Kidney epithelial cell (primary cell): ENCODE measurements at places on chromosomes 5 and 9. TPM values are rescaled to one million over a fixed set of nuclear protein-coding genes. Genes with fewer than 3 reads are reported as not detected.

The DAB2 gene
- 12.6 and 14.6 TPM in 2 replicates for total RNA-seq

DNA sequence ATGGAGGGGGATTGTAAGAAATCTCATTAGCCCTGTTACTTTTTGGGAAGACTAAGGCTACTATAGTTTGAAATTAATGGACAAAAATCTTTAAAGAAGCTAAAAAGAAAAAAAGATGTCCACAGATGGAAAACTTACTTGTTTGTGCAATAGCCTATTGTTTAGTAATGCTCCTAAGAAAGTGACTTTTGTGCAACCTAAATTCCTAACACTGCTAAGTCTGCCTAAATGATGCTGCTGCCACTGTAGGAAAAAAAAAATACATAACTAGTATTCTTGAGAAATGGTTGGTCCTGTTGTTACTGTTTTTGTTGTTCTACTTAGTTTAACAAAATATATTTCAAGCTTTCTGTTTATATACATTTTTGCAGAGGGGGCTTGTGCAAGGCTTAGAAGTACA lies 108.2 kb upstream of the NR3C1 start:
- no peak for DNase-seq

The ADAMTS19 gene
- total RNA-seq = 0.21 and 0.75 TPM in 2 replicates

DNA sequence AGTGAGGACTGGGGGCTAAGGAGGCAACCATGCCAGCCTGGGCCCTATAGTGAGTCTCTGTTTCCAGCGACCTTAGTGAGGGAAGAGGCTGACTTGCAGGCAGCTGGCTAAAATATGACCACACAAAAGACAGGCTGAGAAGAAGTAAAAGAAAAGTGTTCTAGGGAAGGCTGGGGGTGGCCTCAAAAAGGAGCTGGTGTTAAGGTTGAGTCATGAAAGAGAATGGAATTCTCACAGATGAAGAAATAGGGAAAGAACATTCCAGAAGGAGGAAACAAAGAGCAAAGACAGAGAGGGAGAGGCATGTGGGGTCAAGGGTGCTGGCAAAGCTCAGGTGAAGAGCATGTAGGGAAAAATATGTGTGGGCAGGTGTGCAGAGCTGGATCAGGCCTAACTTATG lies 302.7 kb upstream of the RFX3 start:
- DNase-seq = no peak

The HNRNPA0 gene
- 14.7 TPM in 2 replicates for total RNA-seq

The CDH18 gene
- total RNA-seq = 0.21 TPM in 1 of 2 replicates, not detected in the other

DNA sequence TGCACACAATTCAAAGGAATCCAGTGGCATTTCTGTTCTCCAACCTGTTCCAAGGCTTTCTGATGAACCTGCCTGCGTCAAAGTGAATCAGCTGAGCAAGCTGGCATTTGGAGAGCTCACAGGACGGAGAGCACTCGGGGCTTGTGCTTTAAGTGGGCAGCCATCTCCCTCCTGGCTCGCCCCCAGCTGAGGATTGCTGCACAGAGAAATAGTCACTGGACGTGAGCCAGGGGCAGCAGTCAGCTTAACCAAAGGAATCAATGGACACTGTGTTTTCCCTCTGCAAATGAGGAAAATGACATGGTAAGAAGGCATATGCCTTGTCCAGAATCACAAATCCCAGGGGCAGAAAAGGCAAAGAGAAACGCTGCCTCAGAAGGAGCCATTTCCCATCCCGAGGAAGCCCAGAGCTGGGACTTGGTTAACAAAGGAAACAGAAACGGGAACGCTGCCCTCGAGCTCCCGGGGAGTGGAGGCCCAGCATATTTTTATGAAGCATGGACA lies 299.4 kb downstream of the ZSWIM6 start:
- DNase-seq = no peak

The MBLAC2 gene
- total RNA-seq = 4.6 and 5.6 TPM in 2 replicates

GRCh38 chr9:26747611-26748010 lies 145.0 kb downstream of the CAAP1 start:
- DNase-seq = no peak

DNA sequence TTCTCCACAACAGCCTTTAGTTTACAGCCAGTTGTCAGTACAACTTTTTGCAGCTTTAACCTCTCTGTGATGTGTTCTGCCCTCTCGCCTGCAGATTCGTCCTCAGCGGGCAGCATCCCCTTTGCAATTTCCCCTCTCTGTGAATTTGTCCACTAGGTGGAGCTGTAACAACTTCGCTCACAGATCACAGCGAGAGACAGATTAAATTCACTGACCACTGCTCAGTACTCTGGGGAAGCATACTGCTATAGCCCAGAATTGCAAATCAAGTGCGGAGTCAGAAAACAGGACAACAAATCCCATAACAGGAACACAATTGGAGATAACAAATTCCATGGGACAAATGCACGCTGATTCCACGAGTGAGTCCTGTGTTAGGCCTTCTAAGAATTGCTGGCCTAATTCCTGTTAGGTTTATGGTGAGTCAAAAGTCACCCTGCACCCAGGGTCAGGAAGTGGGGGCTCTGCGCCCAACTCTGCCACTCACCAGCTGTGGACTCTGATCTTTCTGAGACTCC lies 2124.9 kb downstream of the MAT2B start:
- DNase-seq = peak; percentile 16

DNA sequence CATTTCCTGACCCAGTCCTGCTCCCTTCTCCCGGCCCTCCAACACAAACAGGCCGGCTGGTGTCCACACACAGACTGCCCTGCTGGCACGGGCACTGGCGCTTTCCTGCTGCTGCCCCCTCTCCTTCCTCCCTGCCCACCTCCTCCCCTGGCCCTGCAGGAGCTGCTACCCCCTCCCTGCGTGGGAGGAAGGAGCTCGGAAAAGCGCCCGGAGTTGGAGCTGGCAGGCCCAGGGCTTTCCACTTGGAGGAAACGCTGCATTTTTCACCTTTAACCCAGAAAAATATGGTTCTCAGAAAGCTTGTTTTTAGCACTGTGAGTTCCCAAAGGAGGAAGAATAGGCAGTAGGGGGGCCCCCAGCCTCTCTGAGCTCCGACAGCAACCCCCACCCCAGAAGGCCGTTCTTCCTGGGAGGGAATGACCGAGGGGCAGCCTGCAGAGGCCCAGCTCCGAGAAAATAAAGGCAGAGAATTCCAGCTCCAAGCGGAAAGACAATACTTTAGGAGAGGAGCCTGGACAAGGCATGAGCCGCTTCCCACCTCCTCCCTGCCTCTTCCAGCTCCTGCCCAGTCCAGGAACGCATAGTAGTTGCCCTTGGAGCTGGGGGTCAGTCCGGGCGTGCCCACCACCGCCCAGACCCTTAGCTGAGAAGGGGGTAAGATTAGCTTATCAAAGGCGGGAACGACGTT lies 88.9 kb downstream of the LIFR start:
- DNase-seq = no peak

DNA sequence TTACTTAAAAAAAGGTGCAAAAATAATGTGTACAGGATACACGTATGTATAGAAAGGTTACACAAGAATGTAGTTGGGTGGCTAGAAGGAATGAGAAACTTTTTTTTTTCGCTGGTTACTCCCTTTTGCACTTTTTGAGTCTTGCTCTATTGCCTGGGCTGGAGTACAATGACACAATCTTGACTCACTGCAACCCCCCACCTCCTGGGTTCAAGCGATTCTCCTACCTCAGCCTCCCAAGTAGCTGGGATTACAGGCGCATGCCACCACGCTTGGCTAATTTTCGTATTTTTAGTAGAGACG lies 15.8 kb downstream of the FBXW11 start:
- no peak for DNase-seq

GRCh38 chr5:112555691-112556090 lies 136.6 kb upstream of the EPB41L4A start:
- DNase-seq = peak; percentile 25

The REEP5 gene
- total RNA-seq = 74.6 and 79.4 TPM in 2 replicates

The FGF18 gene
- total RNA-seq = 0.34 TPM in 1 of 2 replicates, not detected in the other

GRCh38 chr9:31608416-31608815 lies 776.0 kb upstream of the ACO1 start:
- no peak for DNase-seq

DNA sequence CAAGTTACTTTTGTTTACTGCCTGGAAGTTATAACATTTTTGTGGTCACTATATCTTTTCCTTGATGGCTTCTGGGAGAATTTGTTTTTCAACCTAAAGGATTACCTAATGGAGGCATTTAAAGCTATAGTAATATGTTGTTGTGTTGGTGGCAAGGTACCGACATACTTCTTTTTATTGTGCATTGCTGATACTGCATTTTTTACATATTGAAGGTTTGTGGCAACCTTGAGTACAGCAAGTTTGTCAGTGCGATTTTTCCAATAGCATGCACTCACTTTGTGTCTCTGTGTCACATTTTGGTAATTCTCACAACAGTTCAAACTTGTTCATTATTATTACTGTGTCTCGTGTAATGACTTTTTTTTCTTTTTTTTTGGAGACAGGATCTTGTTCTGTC lies 246.3 kb downstream of the LRRC70 start:
- no peak for DNase-seq

GRCh38 chr5:136082390-136083193 lies 50.1 kb upstream of the SMAD5 start:
- no peak for DNase-seq

The LTC4S gene
- 0.41 and 5.1 TPM in 2 replicates for total RNA-seq

- no peak for DNase-seq
Observed at GRCh38 chr9:1460143-1460769, 410.1 kb downstream of the DMRT2 start.
